ENCODE measurements at places on chromosomes 5 and 9. TPM values are rescaled to one million over a fixed set of nuclear protein-coding genes. Genes with fewer than 3 reads are reported as not detected.
A peak's percentile ranks its signal among the peaks of the same experiment; 100 is the strongest.

DNA sequence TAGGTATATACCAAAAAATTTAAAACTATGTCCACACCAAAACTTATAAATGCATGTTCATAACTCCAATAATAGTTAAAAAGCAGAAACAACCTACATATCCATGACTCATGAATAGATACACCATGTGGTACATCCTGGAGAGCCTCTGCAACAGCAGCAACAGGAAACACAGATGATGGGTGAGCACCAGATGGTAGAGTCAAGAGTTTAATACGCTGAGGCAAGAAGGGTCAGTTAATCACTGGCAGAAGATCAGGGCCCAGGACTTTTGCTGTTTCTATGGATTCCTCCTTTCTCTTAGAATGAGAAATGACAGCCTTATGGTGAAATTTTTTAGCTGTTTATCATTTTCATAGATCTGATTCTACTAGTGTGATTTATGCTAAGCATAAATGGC is 351.8 kb upstream of the ADAMTSL1 start:
- H3K27me3 ChIP-seq, result no peaks in the 10 kb centered on the region
- no peak for DNase-seq
- no peaks in the 10 kb centered on the region for H3K36me3 ChIP-seq

DNA sequence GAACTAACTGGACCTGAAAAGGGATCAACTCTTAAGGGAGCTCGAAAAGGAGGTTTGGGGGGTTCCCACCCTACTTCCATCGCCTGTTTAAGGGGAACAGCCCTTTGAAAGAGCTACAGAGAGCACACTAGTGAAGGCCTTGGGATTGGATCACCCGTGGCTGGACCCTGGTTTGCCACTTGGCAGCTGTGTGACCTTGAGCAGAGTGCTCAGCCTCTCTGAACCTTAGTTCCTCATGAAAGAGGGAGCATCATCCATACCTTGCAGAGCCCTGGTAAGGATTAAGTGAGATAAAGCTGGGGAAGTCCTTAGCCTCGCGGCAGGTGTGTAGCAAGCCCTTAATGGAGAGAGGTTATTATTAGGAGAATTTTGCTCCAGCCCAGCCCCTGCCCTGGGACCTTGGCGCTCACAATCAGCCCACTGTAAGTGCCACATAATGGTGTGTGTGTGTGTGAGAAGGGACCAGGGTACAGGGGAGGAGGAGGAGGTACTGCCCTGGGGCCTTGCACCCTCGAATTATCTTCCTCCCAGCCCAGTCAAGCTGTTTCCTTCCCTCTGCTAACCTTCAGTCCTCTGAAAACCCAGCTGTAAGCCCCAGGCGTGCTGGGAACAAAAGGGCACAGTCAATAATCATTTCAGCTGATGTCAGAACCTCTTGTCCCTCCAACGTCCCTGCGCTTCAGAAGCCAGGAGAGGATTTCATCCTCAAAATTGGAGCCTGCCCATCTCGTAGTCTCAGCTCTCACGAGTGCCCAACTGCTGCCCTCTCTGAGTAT is 42.9 kb downstream of the FOXI1 start:
- DNase-seq, result no peak
- no peaks in the 10 kb centered on the region for H3K36me3 ChIP-seq
- H3K4me1 ChIP-seq, result no peaks in the 10 kb centered on the region
- H3K27ac ChIP-seq, result no peak overlapping the region
- no peaks in the 10 kb centered on the region for H3K27me3 ChIP-seq

GRCh38 chr5:128774605-128775004 is 190.7 kb upstream of the SLC27A6 start:
- H3K4me3 ChIP-seq, result no peak overlapping the region
- H3K4me1 ChIP-seq, result peaks cover 16% of the 10 kb centered on the region
- H3K36me3 ChIP-seq, result no peaks in the 10 kb centered on the region
- H3K27ac ChIP-seq, result no peak overlapping the region

DNA sequence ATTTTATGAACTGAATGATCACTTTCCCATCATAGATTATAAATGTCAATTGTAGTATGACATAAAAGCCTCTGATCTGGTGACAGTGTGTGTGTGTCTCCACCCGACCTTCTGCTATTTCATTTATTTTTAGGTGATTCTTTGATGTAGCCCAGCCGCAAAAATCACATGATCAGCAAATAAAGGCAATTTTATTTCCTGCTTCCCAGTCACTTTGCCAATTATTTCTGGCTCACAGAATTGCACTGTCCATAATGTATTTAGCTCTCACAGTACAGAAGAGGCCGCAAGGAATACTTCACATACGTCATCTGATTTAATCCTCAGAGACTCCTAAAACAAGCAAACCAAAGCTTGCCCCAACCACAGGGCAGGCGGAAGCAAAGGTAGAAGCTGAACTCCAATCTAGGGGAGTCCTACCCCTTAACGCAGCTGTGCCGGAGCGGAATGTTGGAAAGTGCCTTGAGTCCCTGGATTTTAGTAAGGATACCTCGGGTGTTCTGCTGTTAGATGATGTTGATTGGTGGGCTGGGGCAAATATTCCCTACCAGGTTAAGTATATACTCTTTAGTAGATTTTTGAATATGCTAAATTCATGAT is 384.0 kb upstream of the IRX4 start:
- no peak overlapping the region for H3K27ac ChIP-seq
- H3K4me1 ChIP-seq, result peaks cover 6% of the 10 kb centered on the region
- no peak overlapping the region for H3K4me3 ChIP-seq
- no peaks in the 10 kb centered on the region for H3K36me3 ChIP-seq
- DNase-seq, result no peak

GRCh38 chr5:1111727-1112289 is at the start of gene SLC12A7:
TSS of gene SLC12A7 (minus strand) at chr5:1112063. CDS start at chr5:1111991, 72 bp downstream.
- H3K4me3 ChIP-seq, result peak within 1 kb of the TSS; percentile 94
- peaks cover 11% of the 10 kb centered on the region for H3K4me1 ChIP-seq
- no peaks in the 10 kb centered on the region for H3K36me3 ChIP-seq
- peak; percentile 77 for DNase-seq
- H3K27ac ChIP-seq, result no peak within 1 kb of the TSS
- no peaks in the 10 kb centered on the region for H3K27me3 ChIP-seq

GRCh38 chr5:38404667-38405276 is 146.4 kb downstream of the EGFLAM start:
- H3K4me1 ChIP-seq, result no peaks in the 10 kb centered on the region
- H3K27ac ChIP-seq, result no peak overlapping the region
- no peak overlapping the region for H3K4me3 ChIP-seq
- DNase-seq, result peak; percentile 58
- H3K36me3 ChIP-seq, result no peaks in the 10 kb centered on the region
- no peaks in the 10 kb centered on the region for H3K27me3 ChIP-seq

GRCh38 chr5:123455095-123455494 is 31.9 kb upstream of the CEP120 start:
- DNase-seq, result peak; percentile 42
- H3K36me3 ChIP-seq, result no peaks in the 10 kb centered on the region
- H3K27ac ChIP-seq, result no peak overlapping the region
- H3K4me3 ChIP-seq, result no peak overlapping the region
- H3K4me1 ChIP-seq, result peaks cover 26% of the 10 kb centered on the region
- no peaks in the 10 kb centered on the region for H3K27me3 ChIP-seq

GRCh38 chr9:133098871-133099270 is 22.2 kb downstream of the RALGDS start:
- H3K4me1 ChIP-seq, result no peaks in the 10 kb centered on the region
- no peaks in the 10 kb centered on the region for H3K27me3 ChIP-seq
- DNase-seq, result no peak
- peaks cover 12% of the 10 kb centered on the region for H3K36me3 ChIP-seq

DNA sequence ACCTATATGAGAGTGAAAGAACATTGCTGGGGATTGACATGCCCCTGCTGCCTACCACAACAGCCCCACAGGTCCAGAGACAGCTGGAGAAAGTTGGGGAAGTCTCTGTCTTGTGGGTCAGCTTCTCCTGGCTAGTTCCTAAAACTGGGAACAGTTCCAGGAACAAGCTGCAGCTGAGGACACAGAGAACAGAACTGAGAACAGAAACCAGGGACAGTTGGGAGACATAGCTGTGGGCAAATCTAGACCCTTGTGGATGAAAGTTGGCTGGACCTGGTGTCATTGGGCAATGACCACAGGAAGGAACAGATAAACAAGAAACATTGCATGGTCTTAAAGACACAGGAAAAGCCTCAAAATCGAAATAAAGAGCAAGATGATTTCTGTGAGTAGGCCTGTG is 58.3 kb upstream of the MOCS2 start:
- no peak for DNase-seq
- H3K4me1 ChIP-seq, result no peaks in the 10 kb centered on the region
- H3K27me3 ChIP-seq, result no peaks in the 10 kb centered on the region
- H3K27ac ChIP-seq, result no peak overlapping the region
- H3K36me3 ChIP-seq, result no peaks in the 10 kb centered on the region

GRCh38 chr5:14525397-14525796 is 56.2 kb upstream of the OTULINL start:
- H3K4me3 ChIP-seq, result no peak overlapping the region
- H3K27me3 ChIP-seq, result no peaks in the 10 kb centered on the region
- no peaks in the 10 kb centered on the region for H3K36me3 ChIP-seq
- H3K4me1 ChIP-seq, result no peaks in the 10 kb centered on the region
- no peak overlapping the region for H3K27ac ChIP-seq

DNA sequence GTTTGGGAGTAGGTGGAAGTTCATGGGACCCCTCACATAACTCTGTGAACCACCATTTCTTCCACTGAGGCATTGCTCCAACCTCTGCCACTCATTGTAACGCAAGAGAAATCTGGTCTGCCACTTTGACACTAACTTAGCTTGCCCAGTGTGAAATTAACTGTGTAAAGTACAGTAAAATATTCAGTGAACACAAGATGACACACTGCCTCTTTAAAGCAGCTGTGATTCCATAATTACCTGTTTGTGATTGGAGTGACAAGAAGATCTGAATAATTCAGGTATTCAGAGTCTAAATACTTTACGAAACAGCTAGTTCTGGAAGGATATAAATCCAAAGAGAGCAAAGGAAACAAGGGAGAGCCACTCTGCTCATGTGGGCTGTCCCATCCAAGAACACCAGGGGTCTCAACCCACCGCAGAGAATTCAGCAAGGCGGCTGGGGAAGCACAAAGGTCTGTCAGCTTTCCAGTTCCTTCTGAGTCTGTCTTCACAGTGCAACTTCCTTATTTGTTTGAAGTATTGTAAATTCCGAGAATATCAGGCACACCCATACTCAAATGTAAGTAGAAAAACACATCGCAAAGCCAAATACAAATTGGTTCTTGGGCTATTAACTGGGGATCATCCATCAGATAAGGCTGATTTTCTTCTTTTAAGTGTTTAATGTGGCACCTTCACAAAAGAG is 86.9 kb downstream of the GNAQ start:
- DNase-seq, result peak; percentile 41
- peaks cover 15% of the 10 kb centered on the region for H3K4me1 ChIP-seq
- no peak overlapping the region for H3K4me3 ChIP-seq
- no peaks in the 10 kb centered on the region for H3K36me3 ChIP-seq
- no peaks in the 10 kb centered on the region for H3K27me3 ChIP-seq
- no peak overlapping the region for H3K27ac ChIP-seq

- no peaks in the 10 kb centered on the region for H3K4me1 ChIP-seq
- no peaks in the 10 kb centered on the region for H3K27me3 ChIP-seq
- no peak overlapping the region for H3K4me3 ChIP-seq
- no peak overlapping the region for H3K27ac ChIP-seq
- H3K36me3 ChIP-seq, result no peaks in the 10 kb centered on the region
These were observed 27.8 kb downstream of the RALGPS1 start for GRCh38 chr9:126942399-126942798.

DNA sequence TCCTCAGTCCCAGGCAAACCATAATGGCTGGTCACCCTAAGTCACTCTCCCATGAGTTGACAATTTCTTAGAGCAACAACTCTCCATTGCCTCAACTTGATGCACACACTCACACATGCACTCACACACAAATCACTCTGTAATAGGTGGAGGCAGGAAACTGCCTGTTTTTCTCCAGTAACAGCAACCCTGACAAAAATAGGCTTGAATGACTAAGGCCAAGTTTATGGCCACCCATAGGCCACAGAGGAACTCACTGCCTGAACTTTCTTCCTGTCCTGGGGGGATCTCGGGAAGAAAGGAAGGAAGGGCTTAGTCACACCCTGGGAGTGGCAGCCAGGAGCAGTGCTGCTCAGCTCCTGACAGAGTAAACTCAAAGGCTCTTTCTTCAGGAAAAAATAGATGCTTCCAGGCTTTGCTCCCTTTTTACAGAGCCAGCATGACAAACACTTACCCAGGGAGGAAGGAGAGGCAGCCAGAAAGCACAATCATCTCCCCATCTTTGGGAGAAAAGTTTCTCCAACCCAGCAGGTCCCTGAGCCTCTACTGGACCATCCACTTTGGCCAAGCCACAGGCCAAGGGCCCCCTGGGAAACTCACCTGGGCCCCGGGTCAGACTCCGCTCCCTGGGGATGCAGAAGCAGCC is 368 bp downstream of the SH3TC2 start:
- no peaks in the 10 kb centered on the region for H3K36me3 ChIP-seq
- DNase-seq, result no peak
- H3K4me1 ChIP-seq, result peaks cover 10% of the 10 kb centered on the region
- no peaks in the 10 kb centered on the region for H3K27me3 ChIP-seq

GRCh38 chr9:26169708-26170107 is 491.5 kb upstream of the TUSC1 start:
- no peaks in the 10 kb centered on the region for H3K27me3 ChIP-seq
- no peaks in the 10 kb centered on the region for H3K4me1 ChIP-seq
- no peak for DNase-seq
- H3K36me3 ChIP-seq, result no peaks in the 10 kb centered on the region

- H3K27ac ChIP-seq, result peak overlapping the region; percentile 93
- H3K4me3 ChIP-seq, result peak overlapping the region; percentile 20
- H3K36me3 ChIP-seq, result no peaks in the 10 kb centered on the region
These were observed 125.4 kb upstream of the ADAMTS16 start for GRCh38 chr5:5014586-5015235.

DNA sequence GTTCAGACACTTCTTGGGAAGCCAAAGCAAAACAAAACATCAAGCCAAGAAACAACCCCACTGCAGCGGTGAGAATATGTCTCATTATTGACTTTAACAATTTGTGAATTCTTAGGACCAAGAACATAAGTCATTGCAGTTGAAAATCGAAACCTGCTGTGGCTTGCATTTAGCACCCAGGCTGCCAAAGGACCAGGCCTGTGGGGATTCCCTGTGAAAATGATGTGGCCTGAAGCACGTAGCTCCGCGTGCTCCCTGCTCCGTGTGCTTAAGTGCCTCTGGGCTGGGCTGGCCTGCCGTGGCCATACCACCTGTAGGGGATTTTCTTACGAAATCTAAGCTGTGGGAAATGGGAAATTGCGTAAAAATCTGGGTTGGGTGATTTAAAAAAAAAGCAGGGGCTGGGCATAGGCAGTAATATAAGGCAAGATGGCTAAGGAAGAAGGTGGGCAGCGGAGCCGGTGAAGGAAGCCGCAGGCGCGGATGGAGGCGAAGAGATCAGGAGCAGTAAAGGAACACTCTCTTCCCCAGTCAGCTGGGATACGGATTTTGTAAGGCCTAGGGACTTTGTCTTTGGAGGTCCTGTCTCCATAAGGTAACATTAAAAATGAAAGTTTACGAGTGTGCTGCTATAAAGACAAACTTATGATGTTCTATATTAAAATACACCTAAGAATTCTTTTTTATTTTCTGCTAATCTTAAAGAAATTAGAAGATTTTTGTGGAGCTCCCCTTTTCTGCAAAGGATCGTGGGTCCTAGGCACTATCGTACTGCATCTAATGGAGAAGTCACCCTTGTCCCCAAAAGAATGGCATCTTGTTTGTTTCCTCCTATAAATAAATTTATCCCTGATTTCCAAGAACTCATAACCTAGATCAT is 189.6 kb upstream of the SEMA6A start:
- no peaks in the 10 kb centered on the region for H3K27me3 ChIP-seq
- no peak for DNase-seq
- no peaks in the 10 kb centered on the region for H3K36me3 ChIP-seq
- H3K27ac ChIP-seq, result no peak overlapping the region
- H3K4me3 ChIP-seq, result no peak overlapping the region

Gene RASGRF2
- total RNA-seq, result 0.40 TPM

Gene PCDHA8
- total RNA-seq, result 1.6 TPM

Gene OLFM1
- total RNA-seq, result 4.0 TPM

Gene GALNT12
- 28.8 TPM for total RNA-seq

Gene DBH
- total RNA-seq, result not detected

Gene PRDM9
- total RNA-seq, result not detected

Gene HSDL2
- total RNA-seq, result 23.8 TPM

Gene RANBP17
- 38.7 TPM for total RNA-seq
